ENCODE measurements at places on chromosomes 12 and 14.

DNA sequence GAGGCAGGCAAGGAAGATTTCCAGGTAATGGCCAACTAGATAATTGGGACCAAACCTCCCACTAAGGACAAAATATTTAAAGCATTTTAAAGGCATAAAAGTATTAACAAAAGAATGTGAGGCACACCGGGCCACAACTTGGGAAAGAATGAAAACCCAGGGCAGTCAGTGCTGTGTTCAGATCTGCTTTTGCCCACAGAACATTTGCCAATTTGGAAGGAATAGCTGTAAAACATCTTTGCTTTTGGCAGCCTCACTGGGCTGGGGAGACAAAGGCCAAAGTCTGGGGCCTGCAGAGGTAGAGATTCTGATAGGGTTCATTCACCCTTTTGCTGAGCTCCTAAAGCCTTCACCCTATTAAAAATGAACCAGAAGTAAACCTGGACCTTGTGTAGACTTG is 82.3 kb downstream of the SYNE3 start:
- no peaks in the 10 kb centered on the region for H3K27me3 ChIP-seq
- H3K36me3 ChIP-seq: peaks cover 20% of the 10 kb centered on the region
- no peak for DNase-seq
- no peak overlapping the region for H3K27ac ChIP-seq

GRCh38 chr14:58749066-58749669 is 111.4 kb downstream of the DACT1 start:
- no peaks in the 10 kb centered on the region for H3K27me3 ChIP-seq
- peaks cover 5% of the 10 kb centered on the region for H3K4me1 ChIP-seq
- DNase-seq: no peak
- H3K36me3 ChIP-seq: no peaks in the 10 kb centered on the region
- peak overlapping the region; percentile 32 for H3K4me3 ChIP-seq
- no peak overlapping the region for H3K27ac ChIP-seq

- H3K4me3 ChIP-seq: no peak overlapping the region
- DNase-seq: no peak
- H3K27ac ChIP-seq: no peak overlapping the region
- H3K4me1 ChIP-seq: no peaks in the 10 kb centered on the region
- H3K27me3 ChIP-seq: peaks cover 18% of the 10 kb centered on the region
- H3K36me3 ChIP-seq: no peaks in the 10 kb centered on the region
Observed at GRCh38 chr12:64894827-64895475, 70.5 kb downstream of the TBC1D30 start.

- no peaks in the 10 kb centered on the region for H3K4me1 ChIP-seq
- no peak overlapping the region for H3K27ac ChIP-seq
- DNase-seq: no peak
- H3K4me3 ChIP-seq: no peak overlapping the region
Observed at GRCh38 chr14:37140176-37140575, 32.2 kb downstream of the SLC25A21 start.

DNA sequence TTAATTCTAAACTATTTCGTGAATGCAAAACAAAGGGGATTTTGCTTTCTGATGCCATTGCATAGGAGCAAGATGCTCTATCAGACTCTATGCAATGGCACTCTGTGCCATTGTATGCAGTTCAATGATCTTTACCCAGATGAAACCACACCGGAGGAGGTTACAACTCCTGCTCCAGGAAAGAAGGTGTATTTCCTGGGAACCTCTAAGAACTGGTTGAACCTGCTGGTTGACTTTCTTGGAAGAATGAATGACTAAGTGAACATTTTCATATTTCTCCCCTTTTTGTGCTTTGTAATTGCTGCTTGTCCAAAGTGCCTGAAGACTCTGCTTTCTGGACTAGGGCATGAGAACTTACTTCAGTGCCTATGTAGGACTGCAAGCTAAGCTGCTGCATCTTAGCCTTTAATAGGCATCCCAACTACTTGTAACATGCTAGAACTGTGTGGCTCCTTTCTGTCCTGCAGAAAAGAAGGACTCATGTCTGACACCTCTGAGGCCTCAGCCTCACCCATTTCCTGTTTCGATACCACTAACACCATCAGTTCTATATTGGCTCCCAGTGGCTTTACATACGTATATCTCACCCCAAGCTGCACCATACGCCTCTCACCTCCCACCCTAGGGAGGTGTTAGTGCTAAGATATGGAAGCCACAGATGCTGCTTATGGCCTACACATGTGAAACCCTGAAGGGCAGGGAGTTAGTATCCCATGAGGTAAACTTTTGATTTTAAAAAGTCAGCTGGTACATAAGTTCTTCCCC is 193.5 kb upstream of the CNOT2 start:
- H3K36me3 ChIP-seq: no peaks in the 10 kb centered on the region
- no peak overlapping the region for H3K4me3 ChIP-seq
- no peak for DNase-seq
- no peaks in the 10 kb centered on the region for H3K27me3 ChIP-seq

DNA sequence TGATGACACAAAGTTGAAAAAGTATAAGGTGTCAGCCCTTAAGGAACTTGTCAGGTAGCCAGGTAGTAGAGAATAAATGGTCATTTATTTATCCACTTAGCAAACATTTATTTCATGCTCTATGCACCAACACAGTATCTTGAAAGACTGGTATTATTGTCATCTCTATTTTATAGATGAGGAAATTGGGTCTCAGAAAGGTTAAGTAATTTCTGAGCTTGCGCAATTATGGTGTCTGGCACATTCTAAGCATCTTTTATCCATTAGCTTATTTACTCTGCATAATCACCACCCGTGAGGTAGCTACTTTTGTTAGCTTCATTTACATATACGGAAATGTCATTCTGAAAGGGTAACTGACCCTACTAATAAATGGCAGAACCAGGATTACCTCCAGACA is 2.5 kb upstream of the UTP20 start:
- peaks cover 6% of the 10 kb centered on the region for H3K36me3 ChIP-seq
- H3K4me3 ChIP-seq: no peak overlapping the region
- no peak overlapping the region for H3K27ac ChIP-seq
- peaks cover 18% of the 10 kb centered on the region for H3K27me3 ChIP-seq
- H3K4me1 ChIP-seq: peaks cover 13% of the 10 kb centered on the region

DNA sequence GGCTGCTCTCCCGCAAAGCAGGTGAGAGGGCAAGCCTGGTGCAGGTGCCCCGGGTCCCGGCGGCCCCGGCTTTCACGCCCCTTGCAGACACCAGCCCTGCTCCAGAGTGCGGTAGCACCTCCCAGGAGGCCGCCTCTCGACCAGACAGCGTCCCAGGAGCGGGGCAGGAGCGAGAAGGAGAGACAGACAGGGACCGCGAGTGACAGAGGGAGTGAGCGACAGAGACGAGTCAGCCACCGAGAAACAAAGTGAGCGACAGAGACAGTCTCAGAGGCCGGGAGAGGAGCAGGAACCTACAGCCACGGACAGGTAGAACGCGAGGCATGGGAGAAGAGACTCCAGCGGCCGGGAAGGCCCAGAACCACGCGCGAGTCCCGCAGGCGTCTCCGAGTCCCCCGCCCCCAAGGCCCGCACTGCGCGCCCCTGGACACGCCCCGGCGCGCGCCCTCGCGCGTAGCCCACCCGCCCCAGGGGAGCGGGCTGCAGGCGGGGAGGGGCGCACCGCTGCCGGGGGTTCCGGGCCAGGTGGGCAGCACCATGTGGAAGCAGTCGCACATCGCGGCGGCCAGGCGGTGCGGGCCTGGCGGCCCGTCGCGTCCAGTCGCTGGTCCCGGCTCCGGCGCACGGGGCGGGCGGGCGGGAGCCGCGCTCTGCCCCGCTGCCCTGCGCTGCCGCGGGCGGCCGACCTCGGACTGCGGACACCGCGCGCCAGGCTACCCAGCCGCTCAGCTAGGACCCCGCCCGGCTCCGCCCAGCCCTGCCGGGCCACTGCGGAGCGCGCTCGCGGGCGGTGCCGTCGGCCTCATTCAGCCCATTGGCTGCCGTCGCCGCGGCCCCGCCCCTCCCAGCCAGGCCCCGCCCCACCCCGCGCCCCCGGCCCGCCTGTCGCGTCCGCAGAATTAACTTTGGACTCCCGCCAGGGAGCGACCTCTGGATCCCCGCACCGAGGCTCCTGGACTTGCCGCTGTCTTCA is at the start of gene AHNAK2:
TSS of gene AHNAK2 (minus strand) at position 694 of the 973 bp plus-strand sequence. CDS start at position 557, 137 bp downstream.
- DNase-seq: peak; percentile 48
- H3K27ac ChIP-seq: no peak within 1 kb of the TSS
- H3K4me1 ChIP-seq: peaks cover 14% of the 10 kb centered on the region
- H3K27me3 ChIP-seq: peaks cover 33% of the 10 kb centered on the region
- no peaks in the 10 kb centered on the region for H3K36me3 ChIP-seq

GRCh38 chr14:35333264-35333730 is 41.1 kb downstream of the PSMA6 start:
- H3K27me3 ChIP-seq: no peaks in the 10 kb centered on the region
- peaks cover 24% of the 10 kb centered on the region for H3K4me1 ChIP-seq
- no peaks in the 10 kb centered on the region for H3K36me3 ChIP-seq
- DNase-seq: no peak
